ENCODE measurements at places on chromosomes 12 and 14.

DNA sequence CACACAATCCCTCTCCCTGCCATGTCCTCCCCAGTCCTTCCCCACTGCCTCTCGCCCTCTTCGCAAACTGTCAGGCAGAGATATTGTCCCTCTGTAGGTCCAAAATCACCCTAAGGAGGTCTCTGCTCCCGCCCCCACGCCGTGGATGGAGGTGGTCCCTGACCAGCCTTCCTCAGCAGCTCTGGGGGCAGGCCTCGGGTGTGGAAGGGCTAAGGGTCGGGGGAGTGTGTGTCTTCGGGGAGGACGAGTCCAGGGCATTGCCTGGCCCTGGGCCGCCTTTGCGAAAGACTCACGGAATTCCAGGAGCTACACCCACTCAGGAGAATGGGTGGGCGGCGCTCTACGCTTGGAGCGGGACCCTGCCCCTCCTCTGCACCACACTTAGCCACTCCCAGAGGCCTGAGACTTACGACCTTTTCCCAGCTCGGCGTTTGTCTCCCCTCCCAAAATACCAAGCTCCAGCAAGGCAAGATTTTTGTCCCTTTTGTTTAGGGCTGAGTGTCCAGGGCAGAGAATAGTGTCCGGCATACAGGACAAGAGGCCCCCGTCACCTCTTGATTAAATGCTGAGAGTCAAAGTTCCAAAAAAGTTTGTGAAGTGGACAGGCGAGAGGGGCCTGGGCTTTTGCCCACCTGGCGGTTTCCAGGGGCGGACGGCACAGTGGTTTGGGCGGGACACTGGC is 881 bp downstream of the PYGL start:
- no peak for DNase-seq

DNA sequence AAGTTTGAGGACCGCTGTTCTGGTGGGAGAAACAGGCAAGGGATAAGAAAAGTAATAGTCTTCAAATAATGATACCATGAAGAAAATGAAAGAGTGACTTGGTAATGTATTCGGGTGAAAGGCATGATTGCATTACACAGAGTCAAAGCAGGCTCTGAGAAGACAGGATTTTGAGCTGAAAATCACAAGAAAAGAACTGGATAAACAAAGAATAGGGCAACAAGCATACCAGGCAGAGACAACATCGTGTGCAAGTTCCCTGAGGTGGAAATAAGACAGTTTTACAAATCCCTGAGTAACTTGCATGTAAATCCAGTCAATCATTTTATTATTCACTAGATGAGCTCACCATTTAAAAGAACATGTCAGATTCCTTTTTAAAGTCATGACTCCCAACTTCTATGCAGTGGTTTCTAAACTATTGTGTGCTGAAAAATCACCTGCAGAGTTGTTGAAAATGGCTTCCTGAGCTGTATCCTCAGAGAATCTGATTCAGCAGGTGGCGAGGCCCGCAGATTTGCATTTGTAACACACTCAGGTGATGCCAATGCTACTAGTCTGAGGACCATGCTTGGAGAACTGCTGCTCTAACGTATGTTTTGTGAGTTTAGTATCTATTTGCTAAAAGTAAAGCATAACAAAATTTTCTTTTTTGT is 133.0 kb upstream of the ABCD2 start:
- DNase-seq: no peak

DNA sequence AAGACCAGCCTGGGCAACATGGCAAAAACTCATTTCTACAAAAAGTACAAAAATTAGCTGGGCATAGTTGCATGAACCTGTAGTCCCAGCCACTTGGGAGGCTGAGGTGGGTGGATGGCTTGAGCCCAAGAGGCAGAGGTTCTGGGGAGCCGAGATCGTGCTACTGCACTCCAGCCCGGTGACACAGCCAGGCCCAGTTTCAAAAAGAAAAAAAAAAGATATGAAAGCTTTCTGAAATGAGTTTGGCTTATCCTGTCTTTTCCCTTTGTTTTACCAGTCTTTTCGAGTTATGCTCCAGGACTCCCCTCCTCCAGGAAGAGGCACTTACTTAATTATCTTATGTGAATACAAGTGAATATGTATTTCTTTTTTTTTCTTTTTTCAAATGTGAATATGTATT is 3.2 kb downstream of the BBOF1 start:
- no peak for DNase-seq

DNA sequence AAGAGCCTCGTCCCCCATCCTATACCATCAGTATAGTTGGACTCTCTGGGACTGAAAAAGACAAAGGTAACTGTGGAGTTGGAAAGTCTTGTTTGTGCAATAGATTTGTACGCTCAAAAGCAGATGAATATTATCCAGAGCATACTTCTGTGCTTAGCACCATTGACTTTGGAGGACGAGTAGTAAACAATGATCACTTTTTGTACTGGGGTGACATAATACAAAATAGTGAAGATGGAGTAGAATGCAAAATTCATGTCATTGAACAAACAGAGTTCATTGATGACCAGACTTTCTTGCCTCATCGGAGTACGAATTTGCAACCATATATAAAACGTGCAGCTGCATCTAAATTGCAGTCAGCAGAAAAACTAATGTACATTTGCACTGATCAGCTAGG is 13.6 kb downstream of the ARHGAP5 start:
- DNase-seq: no peak

- DNase-seq: no peak
Measured at GRCh38 chr12:39919790-39920189, 186.1 kb downstream of the SLC2A13 start.

DNA sequence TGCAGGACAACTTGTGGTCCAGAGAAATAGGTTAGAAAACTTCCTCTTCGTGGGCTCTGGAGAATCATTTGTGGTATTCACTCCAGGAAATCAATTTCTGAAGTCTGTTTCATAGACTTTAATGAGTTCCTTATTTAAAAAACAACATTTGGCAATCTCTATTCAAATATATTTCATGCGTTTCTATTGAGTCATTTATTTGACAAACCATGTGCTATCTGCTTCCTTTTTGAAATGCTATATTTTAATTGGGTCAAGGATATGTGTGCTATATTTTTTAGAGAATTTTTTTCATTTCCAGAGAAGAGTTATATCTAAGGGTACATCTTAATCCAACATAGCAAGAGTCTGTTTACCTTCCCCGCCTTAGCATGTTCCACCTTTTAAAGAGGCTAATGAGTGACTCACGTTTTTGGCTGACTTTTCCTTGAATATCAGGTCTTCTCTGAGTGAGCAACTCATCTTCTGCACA is 252.4 kb upstream of the EGLN3 start:
- no peak for DNase-seq

DNA sequence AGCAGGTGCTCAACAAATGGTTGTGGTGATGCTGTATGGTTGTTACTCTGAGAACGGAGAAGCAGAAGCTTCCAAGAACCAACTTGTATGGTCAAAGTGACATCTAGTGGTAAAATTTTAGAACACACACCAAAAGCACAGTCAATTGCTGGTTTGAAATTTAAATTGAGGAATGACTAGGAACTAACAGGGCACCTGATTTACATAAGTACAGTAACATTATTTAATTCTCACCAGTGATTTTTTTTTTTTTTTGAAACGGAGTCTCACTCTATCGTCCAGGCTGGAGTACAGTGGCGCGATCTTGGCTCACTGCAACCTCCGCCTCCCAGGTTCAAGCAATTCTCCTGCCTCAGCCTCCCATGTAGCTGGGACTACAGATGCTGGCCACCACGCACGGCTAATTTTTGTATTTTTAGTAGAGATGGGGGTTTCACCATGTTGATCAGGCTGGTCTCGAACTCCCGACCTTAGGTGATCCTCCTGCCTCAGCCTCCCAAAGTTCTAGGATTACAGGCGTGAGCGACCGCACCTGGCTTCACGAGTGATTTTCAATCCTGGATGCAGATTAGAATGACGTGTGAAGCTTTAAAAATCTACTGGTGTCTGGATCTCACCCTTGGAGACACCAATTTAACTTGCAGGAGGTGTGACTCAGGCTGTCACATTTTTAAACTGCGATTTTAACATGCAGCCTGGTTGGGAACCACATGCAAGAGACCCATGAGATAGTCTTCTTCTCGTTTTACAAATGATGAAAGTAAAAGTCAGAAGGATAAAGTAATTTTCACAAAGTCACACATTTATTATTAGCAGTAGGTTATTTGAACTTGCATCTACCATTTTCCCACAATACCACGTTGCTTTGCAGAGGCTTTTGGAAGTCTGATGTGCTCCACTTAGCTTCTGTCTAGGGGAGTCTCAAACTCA is 14.1 kb upstream of the NUMB start:
- no peak for DNase-seq
